Stimulated activated CD8-positive, alpha-beta memory T cell treated with anti-CD3 and anti-CD28 coated beads, Interleukin-12 subunit alpha, Interleukin-12 subunit beta, amount 100 ng/mL, for 1 hour (primary cell): ENCODE measurements at places on chromosomes 7 and 10.

- no peak for DNase-seq
Observed at GRCh38 chr10:17758200-17758599, 6.2 kb downstream of the TMEM236 start.

DNA sequence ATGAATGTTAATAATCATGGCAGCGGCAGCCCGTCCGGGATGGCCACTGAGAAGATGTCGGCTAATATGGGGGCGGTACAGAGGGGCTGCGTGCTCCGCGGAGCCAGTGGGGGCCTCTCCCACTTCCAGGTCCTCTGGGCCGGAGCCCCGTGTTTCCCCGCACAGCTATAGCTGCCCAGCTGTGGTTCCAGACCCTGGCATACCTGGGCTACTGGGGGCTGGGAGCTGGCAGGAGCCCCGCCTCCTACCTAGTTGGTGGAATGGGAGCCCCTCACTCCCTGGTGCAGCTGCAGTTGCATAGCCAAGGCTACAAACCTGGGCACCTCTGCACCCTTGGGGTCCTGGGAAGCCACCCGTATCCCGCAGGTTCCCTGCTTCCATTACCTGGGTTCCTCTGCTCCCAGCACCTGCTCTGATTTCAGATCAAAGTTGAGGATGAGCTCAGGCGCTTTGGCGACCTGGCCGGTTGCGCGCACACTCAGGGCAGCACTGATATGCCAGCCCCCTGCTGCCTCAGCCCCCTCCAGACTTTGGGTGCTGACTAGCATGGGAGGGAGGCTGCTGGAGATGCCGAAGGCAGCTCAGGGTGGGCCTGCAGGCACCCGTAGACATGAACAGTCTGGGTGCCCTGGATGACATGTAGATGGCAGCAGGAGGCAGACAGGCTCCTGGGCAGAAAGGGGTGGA lies 236.5 kb upstream of the SEMA3D start:
- no peak for DNase-seq

- no peak for DNase-seq
Observed at GRCh38 chr10:71483135-71483534, 86.4 kb downstream of the CDH23 start.

GRCh38 chr7:45402480-45403218 lies 171.5 kb upstream of the ADCY1 start:
- no peak for DNase-seq

GRCh38 chr10:35449944-35450343 lies 113.6 kb downstream of the CCNY start:
- no peak for DNase-seq

GRCh38 chr7:151599401-151600227 lies 79.9 kb upstream of the RHEB start:
- DNase-seq: no peak

- DNase-seq: no peak
Observed at GRCh38 chr7:41792120-41792519, 89.2 kb upstream of the INHBA start.

- DNase-seq: peak; percentile 66
Observed at GRCh38 chr10:71319042-71319799, at the start of gene SLC29A3. Gene SLC29A3 (plus strand): TSS chr10:71319259. CDS start chr10:71319310, 51 bp downstream.

DNA sequence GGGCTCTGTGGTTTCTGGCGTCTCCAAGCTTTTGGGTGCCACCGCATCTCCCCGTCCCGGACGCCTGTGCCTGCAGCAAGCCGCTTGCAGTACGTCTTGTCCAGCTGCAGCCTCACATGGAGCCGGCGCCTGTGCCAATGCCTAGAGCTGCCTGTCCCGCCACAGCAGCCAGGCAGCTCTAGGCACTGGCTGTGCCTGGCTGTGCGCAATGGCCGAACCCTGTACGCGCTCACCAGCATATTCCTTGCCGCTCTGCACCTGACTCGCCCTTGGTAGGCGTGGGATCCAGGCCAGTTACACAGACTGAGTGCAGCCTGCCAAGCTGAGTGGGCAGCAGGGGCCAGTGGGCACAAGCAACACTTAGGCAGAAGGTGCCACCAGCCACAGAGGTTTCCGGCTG lies 381.2 kb upstream of the SORCS1 start:
- no peak for DNase-seq

DNA sequence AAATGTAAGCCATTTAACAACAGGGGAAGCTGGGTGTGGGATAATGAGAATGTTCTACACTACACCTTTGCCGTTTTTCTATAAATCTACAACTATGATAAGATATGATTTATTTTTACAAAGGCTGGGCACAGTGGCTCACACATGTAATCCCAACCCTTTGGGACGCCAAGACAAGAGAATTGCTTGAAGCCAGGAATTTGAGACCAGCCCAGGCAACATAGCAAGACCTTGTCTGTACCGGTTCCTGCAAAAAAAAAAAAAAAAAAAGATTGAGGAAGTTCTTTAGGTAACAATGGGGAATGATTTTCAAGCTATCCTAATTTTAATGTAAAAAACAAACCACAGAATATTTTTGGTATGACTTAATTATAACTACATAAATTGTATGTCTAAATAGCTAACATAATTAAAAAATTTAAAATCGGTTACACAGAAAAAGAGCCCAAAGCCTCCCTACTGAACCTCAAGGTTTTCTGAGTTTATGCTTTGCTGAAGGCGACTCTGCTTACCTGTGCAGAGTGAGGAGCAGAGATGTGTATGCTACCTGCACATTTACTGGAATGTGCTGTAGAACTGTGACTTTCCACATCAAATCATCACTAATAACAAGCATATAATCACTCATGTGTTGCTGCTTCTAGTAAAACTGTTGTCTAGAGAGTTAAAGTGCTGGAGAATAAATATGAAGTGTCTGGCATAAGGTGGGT lies 163.4 kb downstream of the ATE1 start:
- no peak for DNase-seq

DNA sequence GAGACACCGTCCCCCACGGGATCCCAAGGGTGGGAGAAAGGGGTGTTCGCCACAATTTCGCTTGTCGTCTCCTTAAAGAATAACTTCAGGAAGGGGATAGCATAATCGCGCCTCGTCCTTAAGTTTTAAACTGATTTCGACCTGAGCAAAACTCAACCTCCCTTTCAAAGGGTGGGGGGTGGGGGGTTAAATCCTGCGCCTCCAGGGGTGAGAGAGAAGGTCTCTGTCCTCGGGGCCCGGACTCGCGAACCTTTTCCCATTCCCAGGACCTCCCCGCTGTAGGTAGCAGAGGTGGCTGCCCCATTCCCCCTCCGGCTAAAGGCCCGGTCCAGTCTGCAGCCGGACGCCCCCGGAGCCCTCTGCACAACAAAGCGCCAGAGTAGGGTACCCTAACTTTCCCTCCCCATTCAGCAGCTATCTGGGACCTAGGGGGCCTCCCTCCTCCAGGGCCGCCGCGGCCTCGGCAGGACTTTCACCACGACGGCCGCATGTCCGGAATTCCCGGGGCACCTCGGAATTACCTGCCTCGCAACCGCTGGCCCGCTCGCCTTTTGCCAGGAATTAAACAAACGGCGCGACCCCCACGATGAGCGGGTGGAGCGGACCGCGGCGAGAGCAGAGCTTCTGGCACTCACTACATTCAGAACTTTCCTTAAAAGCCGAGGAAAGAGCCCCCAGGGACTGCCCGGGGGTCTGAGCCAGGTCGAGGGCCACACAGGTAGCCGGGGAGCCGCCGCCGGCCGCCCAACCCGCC lies 1.7 kb downstream of the CDK6 start:
- DNase-seq: no peak

DNA sequence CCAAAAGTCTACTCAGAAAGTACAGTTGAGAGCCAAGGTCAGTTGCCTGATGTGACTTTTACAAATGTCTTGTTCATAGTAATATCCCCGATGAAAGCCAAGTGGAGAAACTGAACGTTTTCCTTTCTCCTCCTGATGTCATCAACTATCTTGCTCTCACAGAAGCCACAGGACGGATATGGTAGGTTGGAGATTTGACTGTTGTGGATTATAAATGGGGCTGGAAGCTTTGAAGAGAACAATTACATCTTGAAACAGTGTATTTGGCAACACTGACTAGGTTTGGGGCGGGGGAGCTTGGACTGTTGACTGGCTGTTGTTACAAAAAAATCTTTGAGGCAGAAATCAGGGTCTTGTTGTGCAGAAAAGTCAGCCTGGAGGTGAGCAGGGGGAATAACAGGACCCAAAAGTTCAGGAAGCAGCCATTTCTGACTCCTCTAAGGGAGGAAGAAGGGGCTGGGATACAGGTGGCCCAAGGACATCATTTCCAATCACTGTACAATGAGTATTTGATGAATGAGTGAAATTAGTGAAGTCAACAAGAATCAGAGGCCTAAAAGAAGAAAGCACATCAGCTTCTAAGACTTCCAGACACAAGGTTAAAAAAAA lies 24.3 kb downstream of the PLEKHS1 start:
- no peak for DNase-seq

GRCh38 chr7:305410-306151 lies 15.6 kb downstream of the FOXL3 start:
- no peak for DNase-seq

DNA sequence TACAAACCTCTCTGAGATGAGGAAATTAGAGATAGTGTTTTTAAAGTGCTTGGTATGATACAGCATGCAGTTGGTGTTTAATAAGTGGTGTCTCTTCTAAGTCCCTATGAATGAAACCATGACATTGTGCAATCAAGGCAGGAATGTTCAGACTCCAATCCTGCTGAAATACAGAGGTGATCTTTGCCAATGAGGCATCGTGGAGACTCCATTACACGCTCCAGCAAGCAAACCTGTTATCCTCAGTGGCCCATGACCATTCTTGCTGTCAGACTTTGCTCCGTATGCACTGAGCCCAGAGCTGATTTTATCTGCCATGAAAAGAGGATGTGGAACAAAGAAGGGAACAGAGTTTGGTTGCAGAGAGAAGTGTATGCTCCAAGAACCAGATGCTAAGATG lies 47.3 kb downstream of the CDHR3 start:
- no peak for DNase-seq

- no peak for DNase-seq
Observed at GRCh38 chr7:26593896-26594295, 270.5 kb downstream of the SKAP2 start.

DNA sequence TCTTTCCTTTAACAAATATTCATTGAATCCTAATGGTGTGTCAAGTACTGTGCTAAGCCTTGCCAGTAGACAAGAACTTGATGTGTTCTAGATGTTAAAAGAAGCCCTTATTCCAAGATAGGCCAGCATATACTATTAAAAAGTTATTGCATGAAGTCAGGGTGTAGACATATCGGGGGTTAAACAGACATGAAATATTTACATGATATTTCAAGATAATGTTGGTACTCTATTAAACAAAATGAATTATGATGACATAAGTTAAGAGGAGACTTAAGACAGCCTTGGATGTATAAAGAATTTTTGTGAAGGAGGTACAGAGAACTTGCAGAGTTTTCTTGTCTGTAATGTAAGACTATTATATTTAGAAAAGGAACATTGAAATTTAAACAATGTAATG lies 44.8 kb downstream of the HDAC9 start:
- DNase-seq: no peak

- DNase-seq: no peak
Observed at GRCh38 chr10:46247808-46248569, 38.8 kb upstream of the ANTXRL start.

DNA sequence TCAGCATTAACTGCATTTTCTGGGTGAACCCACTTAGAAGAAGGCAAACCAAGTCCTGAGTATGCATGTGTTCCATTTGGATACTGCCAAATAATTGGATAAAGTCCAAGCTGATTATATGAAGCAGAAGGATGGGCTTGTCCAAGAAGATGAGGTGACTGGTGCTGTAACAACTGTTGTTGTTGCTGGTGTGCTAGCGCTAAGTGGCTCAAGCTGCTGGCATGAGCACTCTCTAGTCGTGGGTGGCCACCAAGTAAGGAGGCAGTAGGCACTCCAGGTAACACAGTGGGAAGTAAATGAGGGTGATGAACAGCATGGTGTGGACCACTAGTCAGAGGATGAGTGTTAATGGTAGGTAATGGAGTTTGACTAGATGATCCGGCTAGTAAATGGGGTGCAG lies 80.4 kb downstream of the NRBF2 start:
- DNase-seq: no peak

DNA sequence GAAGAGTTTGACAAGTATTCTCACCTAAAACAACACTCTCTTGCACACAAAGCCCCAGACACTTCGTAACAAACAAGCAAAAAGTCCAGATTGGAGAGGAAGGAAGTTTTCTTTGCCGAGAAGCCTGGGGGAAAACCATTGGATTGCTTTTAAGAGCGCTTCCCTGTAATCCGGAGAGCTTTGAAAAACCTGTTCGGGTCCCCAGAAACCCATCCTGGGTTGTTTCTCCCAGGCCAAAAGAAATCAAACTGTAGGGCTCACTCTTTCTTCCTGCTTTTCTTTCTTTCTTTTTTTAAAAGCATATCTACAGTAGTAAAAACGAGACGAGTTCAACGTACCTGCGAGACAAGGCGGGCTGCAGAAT lies 655 bp downstream of the SP8 start:
- DNase-seq: no peak

GRCh38 chr7:139949629-139950028 lies 113.1 kb downstream of the PARP12 start:
- no peak for DNase-seq

DNA sequence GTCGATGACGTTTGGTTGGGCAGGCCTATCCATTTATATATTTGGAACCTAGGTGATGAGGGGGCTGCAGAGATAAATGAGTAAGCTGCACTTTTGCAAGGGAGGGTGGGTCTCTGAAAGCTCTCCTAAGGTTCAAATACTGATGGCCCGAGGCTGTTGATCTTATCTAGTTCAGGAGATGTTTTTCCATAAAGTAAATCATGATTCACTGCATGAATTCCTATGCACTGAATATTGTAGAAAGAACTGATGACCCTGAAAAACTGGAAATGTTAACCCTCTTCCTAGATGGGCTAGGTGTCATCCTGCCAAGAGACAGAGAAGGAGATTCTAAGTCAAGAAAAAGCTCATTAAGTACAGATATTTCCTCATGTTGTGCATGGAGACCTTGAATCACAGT lies 459.9 kb downstream of the PLXNA4 start:
- no peak for DNase-seq

GRCh38 chr7:158663428-158663741 lies 41.2 kb downstream of the NCAPG2 start:
- no peak for DNase-seq

DNA sequence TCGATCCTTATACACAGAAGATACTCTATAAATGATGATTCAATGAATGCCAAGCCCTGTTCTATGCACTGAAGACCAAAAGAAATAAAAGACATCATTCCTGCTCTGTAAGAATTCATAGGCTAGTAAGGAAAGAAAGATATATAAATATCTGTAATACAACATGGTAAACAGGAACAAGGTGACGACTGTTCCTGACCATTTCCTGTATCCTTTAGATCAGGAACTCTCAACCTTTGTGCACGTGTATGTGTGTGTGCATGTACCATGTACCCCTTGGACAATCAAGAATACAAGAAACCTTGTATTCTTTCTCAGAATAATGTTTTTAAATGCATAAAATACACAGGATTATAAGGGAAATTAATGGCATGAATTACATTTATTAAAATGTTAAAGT lies 7.3 kb upstream of the HK1 start:
- DNase-seq: no peak

GRCh38 chr10:23337616-23338015 lies 7.0 kb downstream of the C10orf67 start:
- no peak for DNase-seq

DNA sequence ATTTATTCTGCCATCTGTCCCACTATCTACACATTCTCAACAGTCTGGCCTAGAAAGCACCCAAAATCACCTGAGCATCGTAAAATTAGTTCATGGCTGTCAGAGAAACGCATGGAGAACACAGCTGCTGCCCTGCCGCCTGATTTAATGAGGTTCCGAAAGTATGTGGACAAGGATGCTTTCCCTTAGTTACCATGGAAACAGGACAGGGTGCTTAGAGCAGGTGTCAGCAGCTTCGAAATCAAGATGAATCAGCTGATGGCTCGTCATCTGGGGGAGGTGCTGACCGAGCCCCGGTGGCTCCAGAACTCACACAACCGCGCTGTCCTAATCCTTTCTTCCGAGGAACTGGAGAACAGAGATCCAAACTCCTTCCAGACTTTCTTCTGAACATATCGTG lies 151.5 kb downstream of the TEX36 start:
- no peak for DNase-seq
